ENCODE measurements at places on chromosomes 3 and 15.

- no peak for DNase-seq
Observed at GRCh38 chr15:80309769-80310384, 57.9 kb upstream of the CTXND1 start.

GRCh38 chr15:100131321-100132224 lies 210.2 kb downstream of the ADAMTS17 start:
- DNase-seq: no peak

DNA sequence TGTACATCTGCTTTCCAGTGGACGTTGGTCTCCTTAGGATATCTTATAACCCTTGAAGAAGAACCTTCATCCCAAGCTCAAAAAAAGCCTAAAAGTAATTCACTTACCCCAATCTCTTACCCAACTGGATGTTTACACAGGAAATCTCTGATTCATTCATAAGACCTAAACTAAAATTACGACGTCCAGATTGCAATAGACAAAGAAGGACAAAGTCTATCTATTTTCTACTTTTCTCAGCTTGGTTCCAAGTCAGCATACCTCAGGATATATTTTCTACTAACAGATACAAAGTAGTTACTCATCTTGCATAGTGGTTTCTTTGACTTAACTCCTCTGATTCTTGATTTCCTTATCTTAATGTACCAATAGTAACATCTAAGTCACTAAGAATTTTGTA lies 669.9 kb downstream of the OTOL1 start:
- no peak for DNase-seq

DNA sequence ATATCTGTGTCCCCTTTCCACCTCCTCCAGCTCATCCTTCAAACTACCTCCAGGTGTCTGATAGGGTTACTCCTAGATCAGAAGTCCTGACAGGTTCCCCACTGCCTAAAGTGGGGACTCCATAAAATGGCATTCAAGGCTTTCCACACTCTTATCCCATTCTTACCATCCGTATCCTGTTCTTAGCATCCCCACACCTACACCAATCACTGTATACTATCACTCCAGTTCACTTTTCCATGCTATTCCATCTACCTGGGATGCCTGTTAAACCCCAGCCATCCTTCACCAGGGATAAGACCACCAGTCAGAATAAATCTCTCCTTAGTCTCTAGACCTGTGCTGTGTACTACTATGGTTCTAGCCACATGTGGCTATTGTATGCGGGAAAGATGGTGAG lies 19.1 kb downstream of the SSR3 start:
- DNase-seq: no peak

DNA sequence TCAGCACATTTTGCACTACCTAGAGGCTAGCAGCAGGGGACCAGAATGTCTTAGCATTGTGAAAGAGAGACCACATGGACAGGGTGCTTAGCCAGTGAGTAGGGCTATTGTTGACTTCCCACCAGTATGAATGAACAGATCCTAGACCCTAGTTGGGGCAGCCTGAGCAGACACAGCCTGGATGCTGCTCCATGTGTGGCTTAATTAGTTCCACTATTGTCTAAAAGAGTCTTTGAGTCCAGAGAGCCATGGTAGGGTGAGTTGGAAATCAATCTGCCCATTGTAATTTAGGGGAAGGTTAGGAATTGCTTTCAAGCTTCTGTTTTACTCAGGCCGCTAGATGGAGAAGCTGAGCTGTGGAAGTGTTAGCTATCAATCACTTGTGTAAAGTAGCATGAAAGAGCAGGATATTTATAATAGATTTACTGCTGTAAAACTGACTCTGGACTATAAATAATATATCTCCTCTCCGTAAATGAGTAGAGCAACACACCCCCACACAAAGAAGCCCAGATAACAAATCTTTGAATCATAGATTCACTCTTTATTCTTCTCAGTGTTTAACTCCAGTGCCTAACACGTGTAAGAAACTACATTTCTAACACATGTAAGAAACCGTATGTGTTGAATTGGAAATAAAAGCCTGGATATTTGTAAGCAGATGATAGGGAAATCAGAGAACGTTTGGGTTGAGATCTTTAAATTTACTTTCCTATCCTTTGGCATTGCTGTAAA lies 4.1 kb upstream of the GCSAM start:
- DNase-seq: peak; percentile 48

- DNase-seq: no peak
Observed at GRCh38 chr3:152672320-152672649, 162.6 kb upstream of the P2RY1 start.

- no peak for DNase-seq
Observed at GRCh38 chr3:20015525-20015924, 3.5 kb upstream of the PP2D1 start.

DNA sequence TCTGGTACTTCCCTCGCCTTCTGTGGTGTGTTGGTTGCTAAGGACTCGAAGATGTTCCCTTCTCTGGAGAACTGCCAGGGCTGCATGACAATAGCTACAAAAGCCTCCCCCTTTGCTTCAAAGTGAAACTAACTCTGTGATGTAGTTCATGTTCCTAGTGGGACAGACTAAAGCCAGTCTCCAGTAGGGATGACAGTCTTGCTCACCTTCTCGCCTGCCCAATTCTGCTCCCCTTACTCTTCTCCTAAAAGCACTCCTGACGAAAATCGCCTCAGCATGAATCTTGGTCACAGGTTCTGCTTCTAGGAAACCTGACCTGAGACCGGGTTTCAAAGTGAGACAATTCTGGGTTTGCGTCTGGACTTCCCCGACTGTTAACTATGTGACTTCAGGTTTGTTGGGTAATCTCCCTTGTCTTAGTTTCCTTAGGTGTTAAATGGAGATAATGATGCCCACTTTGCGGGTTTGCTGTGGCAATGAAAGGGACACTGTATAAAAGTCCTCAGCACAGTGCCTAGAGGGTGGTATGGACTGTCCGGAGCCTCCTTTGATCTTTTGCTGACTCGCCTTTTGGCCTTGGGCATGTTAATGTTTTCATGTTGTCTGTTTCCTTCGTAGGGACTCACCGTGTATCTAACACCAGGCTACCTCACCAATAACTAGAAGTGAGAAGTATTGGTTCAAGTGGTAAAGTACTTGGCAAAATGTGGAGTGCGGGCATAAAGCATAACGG lies 24.9 kb upstream of the THRB start:
- DNase-seq: no peak

DNA sequence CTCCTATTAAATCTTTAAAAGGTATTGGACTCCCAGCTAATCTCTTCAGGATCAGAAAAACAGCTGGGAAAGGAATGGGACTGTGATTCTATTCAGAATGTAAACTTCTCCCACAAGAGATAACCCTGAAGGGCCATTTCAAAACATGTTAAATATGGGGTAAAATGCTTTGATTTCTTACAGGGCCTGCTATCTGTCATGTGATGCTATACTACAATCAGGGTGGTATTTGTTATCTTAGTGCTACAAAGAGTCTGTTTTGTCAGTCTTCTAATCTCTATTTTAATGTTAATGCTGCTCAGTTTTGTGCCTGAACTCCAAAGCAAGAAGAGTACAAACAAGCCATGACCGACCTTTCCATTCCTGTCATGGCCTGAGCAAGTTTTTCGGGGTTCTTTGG lies 186.9 kb downstream of the TBC1D5 start:
- DNase-seq: no peak

DNA sequence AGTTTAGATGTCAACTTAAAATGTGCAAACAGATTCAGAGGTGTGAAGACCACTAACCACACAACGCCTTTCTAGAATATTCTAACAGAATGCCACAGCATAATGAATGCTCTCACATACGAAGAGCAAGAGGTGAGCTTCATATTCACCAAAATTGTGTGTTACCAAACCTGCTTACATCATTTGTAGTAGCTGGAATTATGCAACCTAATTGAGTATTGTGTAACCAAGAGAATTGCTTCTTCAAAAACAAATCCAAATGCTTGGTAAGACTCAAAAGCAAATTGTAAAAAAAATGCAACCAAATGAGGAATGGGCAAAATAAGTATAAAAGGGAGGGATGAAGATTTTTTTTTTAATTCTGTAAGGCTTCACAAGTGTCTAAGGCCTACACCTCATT lies 160.7 kb downstream of the TAFA4 start:
- no peak for DNase-seq

DNA sequence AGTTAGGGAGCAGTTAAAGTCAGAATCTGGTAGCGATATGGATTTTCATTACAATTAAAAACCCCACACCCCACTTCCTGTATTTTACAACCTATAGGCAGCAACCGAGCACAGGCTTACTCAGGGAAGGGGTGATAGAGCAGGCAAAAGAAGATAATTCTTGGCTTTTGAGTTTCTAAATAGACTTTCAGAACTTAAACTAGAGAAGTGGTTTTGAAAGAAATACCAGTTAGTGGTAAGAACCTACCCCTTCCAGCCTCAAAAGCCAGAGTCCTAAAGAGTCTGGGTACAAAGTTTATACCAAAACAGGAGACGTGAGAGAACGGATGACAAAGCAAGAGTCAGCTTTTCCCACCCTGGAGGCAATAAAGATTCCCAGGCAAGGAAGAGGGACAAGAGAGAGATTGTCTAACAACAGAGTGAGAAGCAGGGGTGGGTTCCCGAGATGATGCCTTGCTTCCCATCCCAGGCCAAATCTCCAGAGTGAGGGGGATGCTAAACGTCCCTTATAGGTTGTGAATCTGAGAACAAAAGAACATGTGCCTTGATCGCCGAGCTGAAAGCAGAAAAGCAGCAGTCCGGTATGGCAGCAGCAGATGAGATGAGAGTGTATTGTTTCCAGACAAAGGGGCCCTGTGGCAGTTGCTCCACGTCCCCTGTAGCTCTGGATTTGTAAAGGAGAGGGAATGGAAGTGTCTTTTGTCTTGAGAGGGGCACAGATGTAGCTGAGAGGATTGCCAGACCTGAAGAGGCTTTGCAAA lies 36.8 kb downstream of the KLHL6 start:
- peak; percentile 28 for DNase-seq

DNA sequence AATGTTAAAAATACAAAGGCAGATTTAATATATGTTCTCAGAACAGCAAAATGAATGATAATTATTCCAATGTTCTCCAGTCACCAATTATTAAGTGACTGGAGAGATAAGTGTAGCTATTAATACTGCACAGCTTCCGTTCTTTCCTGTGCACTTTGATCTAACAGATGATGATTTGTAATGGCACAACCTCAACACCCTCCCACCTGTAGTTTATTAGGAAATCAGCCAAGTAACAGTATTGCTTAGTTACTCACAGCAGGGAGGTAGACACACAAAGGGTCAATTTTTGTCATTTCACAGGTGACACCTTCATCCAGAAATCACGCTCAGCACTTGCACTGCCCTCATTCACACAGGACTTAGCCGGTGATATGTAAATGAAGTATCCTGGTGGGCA lies 688.1 kb downstream of the EPHA3 start:
- DNase-seq: no peak

DNA sequence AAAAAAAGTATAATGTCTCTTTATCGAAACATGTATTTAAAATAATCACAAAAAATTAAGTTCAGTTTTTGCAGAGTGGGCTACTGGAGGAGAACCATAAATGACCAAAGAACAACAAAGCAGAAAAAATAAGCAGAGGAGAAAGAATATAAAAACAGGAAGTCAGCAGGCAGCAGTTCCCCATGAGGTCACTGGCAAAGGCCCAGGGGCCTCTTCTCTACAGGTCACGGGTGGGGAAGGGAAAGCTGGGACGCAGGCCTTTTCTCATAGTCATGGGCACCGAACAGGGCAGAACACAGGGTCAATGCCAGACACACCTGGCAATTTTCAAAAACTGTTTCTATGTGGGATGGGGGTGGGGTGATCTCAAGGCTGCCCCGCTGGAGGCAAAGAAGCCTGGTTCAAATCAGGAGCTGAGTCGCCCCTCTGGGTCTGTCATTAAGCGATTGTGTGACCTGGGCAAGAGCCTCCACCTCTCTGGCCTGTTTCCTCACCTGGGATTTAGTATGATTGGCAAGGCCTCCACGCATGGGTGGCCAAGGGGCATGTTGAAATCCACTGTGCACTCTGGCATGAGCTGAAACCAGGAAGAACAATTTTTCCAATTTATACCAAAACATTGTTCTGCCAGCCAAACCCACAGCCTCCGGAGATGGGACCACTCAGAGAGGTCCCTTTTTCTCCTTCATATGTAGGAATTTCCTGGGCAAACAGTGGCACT lies 43.8 kb upstream of the UACA start:
- no peak for DNase-seq

DNA sequence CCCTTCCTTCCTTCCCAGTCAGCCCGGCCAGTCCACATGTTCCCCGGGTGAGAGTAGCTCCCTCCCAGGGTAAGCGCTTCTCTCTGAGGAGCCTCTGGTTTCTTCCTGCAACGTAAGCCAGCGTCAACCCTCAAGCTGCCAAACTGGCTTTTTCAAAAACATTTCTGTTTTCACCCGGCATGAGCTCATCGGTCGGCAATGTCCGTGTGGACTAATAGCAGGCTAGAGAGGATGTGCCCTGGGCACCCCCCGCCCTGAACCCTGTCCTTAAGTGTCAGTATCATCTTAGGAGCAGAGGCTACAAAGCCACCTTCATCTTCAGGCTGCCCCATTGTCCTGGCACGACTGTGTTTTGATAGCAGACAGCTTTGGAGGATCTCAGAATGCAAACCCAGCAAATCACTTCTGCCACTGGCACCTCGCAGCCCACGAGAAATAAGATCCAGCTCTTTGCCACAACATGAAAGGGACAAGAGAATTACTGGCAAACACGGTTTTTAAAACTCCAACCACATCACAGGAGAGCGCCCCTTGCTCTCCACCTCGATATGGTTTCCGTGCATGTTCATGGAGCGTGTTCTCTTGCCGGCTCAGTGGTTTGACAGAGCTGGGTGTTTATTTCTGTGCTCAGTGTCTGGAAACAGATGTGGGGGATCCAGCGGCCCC lies 9.9 kb downstream of the ALDH1A3 start:
- no peak for DNase-seq

DNA sequence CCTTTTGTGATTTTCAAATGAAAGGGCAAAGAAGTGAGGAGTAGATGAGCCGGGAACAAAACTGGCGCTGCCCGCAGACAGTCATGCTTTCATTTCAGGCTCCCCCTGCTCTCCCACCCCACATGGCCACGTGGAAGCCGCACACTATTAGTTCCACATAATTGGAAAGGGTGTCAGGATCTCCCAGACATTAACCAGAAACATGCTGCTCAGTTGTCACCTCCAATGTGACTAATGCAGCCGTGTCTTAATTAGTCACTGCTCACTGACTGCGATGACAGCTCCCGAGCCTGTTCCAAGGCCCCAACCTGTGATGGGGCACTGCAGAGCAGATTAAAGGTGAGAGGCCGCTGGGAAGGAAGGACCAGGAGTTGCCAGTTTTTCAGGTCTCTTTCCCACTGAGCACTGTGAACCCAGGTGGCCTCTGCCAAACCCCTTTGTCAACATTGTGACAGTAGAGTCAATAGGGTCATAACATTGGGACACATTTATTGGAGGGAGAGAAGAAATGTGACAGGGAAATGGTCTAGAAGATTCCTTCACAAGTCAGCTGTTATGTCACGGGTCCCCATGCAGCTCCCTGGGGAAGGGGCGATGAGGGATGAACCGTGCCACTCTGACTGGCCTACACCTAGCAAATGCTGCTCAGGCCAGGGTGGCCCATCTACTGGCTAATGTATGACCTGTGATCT lies 38.6 kb upstream of the SFMBT1 start:
- no peak for DNase-seq

- DNase-seq: no peak
Observed at GRCh38 chr3:119195911-119196310, 22.5 kb downstream of the UPK1B start.

Measured in DMS153 (cell line).